AG09309 (cell line): ENCODE measurements at places on chromosomes 12 and 14.

DNA sequence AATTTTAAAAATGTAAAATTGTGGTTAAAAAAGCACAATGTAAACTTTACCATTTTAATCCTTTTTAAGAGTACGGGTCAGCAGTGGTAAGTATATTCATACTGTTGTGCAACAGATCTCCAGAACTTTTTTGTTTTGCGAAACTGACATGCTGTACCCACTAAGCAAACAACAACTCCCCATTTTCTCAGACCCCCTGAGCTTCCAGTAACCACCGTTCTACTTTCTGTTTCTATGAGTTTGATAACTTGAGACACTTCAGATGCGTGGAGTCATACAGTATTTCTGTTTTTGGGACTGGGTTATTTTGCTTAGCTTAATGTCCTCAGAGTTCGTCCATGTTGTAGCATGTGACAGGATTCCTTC, 38.0 kb downstream of the CHST11 start:
- DNase-seq = no peak

DNA sequence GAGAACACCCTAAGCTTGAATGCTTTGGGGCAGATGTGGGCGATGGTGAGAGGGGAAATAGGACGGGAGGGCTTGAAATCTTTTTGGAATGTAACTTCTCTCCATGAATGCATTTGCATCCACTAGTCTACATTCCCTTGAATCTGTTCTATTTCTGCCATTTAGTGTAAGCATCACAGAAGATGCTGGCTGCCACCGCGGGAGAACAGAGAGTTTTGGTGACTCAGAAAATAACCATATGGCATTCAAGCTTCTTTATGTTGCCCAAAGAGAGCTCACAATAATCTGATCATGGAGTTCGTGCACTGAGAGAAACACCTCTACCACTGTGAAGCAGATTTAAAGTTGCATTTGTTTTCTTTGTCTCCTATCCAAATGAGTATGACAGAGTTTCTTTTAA, 52.6 kb upstream of the OTX2 start:
- no peak for DNase-seq

DNA sequence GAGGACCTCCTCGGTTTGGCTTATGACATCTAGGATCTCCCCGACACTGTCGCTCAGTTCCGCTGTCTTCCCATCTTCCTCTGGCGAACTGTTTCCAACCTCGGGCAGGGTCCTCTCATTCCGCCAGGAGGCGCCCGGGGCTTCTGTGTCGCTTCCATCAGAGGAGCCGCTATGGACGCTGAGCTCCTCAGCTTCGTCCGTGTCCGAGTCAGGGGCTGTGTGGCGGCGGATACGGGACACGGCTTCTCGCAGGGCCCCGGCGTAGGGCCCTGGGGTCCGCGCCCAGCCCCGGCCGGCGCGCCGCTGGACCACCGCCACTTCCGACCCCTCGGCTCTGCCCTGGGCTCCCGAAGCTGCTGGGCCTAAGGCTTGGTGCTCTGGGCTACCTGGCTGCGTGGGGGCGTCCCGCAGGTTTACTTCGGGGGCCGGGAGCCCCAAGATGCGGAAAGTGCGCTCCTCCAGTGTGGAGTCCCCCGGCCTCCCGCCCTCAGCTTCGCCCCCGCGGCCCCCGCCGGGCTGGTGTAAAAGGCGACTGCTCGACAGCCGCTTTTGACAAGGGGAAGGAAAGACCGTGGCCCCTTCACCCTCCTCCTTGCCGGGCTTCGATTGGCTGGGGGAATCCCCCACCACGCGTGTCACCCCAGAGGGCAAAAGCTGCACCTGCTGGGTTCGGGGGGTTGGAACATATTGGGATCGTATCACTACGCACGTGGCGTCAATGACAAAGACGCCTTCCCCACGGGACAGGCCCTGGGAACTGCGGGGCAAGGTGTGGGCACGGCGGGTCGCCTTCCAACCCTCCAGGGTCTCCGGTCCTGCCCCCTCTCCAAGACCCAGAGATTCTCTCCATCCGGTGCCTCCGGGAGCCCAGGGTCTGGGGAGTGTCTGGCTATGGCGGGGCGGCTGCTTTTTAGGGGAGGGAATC, 2.1 kb downstream of the DDN start:
- no peak for DNase-seq

DNA sequence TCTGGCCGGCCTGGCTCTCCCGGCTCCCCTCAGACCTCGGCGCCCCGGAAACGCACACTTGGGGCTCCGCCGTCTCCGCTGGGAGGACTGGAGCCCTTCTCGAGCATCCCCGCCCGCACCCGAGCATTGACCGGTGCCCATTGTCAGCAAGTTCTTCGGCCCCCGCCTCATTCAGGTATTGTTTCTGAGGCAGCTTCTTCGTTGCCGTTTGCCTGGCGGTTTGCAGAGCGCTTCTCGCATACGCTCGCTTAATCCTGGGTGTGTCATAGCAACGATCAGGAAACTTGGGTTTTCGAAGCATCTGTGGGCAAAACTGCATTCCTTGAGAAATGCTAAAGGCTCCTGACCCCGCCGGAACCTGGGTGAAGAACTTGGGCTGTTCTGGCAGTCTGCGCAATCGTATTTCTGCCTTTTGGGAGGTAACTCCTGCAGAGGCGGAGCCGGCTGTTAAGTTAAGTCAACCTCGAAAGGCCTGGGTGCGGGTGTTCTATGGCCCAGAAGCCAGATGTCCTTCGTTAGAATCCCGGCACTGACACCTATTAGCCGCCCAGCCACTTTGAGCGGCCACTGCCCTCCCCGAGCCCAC, 518 bp downstream of the GSKIP start:
- DNase-seq = no peak
